ENCODE measurements at places on chromosomes 5 and 9.
A peak's percentile ranks its signal among the peaks of the same experiment; 100 is the strongest.

DNA sequence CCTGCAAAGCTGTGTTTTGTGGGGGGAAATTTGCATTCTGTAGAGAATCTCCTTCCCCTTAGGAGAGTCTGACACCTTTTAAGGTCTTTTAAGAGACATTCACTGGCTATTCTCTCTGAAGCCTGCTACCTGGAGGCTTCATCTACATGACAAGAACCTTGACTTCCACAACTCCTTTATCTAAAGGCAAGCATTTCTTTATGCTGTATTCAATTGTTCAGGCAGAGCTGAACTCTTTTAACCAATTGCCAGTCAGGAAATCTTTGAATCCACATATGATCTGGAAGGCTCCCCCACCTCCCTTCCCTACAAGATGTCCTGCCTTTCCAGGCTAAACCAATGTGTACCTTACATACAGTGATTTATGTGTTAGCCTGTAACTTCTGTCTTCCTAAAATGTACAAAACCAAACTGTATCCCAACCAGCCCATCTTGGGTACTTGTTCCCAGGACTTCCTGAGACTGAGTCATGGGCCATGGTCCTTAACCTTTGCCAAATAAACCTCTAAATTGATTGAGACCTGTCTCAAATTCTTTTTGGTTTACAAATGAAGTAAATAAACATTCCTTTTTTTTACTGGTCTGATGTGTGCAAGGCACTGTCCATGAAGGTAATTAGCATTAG lies 9.9 kb downstream of the C9orf85 start:
- DNase-seq: no peak

GRCh38 chr9:108168236-108168850 lies 678.8 kb upstream of the KLF4 start:
- DNase-seq: no peak

DNA sequence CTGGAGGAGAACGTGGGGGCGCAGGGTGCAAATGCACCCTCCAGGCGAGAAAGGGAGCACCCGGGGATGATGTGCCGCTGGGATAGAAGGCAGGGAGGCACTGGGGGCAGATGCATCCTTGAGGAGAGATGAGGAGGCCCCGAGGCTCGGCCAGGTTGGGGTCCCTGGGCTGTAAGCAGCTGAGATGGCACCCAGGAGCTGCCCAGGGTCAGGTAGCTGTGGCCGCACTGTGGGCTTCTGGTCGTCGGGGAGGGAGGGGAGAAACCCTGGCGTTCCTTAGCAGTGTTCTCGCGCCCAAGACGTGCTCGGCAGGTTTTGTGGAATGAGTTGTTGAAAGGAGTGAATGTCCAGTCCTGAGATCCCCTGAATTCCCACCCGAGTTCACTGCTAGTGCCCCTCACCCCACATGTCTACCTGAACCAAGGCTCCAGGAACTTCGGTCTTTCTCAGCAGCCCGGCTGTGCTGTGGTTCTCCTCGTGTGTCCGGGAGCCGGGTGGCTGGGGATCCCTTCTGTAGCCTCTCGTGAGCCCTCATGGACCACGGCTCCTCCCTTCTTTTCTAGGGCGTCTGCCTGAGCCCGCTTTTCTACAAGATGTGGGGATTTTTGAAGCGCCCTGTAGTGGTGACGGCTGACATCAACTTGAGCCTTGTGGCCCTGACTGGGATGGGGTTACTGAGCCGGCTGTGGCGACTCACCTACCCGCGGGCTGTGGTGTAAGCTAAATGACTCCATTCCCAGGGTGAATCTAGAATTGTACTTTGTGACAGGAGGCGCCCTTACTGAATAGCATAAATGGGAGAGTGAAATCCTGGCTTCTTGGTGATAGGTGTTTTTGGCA lies 1.1 kb downstream of the POMT1 start:
- DNase-seq: no peak

DNA sequence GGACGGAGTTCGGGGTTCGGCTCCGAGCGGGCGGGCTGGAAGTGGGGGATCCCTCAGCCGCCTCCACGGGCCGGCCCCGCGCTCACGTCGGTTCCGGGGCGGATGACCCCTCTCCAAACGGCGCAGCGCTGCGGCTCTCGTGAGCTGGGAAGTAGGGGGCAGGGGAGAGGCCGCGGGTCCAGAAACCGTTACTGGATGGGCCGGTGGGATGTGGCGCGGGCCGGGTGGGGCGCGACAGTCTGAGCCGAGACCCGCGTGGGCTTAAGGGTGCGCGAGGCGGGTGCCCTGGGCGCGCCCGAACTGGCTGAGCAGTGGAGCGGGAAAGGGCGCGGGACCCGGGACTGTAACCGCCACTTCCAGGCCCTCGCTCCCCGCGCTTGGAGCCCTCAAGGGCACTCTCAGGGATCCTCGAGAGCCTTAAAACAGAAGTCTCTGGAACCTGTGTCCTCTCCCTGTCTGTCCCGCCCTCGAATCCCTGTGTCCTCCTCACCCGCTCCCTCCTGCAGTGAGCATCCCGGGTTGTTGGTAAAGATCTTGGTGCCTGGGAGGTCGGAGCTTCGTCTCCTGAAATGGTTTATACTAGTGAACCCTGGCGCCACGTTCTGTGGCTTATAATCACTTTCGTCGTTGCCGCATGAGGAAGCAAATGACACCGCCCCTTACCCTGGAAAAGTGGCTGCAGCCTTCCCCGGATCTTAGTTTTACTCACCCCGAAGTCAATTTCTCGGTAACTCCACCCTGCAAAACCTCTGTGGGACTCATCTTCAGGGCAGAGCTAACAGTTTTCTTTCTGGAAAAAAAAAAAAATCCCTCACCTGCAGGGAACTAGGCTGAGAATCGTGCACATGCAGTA lies 571 bp upstream of the MARCHF11 start:
- no peak for DNase-seq

DNA sequence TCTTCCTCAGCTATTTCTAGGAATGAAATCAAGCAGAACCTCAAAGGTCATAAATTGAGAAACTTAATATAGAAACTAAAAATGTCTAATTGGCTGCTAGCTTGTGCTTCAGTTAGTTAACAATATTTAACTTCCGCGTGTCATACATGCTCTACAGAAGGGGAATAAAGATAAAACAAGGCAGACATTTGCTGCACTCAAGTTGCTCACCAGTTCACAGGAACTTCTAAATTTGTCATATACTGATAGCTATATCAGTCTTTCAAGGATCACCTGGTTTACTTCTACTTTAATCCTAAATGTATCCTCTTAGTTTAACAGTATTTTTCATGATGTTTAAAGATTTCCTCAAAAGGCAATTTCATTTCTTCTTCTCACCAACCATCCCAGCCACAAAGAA lies 8.4 kb downstream of the CCNH start:
- no peak for DNase-seq

GRCh38 chr5:66655395-66656324 lies 59.5 kb downstream of the MAST4 start:
- DNase-seq: no peak

- peak; percentile 12 for DNase-seq
Observed at GRCh38 chr9:137968235-137968634, 90.7 kb downstream of the CACNA1B start.

DNA sequence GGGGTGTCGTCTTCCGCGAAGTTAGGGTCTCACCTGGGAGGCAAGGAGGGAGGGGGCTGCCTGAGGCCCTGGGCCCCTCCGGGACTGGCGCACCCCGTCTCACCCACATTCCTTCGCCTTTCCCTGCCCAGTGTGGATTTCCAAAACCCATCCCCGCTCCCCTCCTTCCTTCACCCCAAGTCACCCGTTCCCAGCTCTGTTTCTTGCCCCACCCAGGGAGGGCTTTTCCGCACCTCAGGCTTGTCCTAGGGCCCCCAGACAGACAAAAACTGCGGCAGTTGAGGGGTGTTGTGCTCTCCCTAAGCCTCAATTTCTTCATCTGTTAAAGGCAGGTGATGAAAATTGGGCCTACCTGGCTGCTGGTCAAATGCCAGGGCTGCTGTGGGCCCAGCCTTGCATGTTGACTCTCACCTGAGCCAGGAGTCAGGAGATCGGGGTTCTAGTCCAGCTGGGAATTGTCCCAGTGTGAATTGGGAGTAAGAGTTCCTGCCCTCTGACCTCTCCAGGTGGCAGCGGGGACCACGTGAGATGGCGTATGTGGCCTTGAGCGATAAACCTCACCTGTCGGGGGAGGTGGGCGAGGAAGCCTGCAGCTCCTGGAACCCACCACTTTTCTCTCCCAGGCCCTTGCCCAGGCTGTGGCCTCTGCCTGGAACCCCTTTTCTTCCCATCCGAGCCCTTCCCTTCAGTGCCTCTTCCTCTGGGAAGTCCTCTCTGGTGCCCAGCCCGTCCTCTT lies 143.4 kb upstream of the IER5L start:
- DNase-seq: peak; percentile 19

GRCh38 chr5:36944607-36945225 lies 68.1 kb downstream of the NIPBL start:
- no peak for DNase-seq

DNA sequence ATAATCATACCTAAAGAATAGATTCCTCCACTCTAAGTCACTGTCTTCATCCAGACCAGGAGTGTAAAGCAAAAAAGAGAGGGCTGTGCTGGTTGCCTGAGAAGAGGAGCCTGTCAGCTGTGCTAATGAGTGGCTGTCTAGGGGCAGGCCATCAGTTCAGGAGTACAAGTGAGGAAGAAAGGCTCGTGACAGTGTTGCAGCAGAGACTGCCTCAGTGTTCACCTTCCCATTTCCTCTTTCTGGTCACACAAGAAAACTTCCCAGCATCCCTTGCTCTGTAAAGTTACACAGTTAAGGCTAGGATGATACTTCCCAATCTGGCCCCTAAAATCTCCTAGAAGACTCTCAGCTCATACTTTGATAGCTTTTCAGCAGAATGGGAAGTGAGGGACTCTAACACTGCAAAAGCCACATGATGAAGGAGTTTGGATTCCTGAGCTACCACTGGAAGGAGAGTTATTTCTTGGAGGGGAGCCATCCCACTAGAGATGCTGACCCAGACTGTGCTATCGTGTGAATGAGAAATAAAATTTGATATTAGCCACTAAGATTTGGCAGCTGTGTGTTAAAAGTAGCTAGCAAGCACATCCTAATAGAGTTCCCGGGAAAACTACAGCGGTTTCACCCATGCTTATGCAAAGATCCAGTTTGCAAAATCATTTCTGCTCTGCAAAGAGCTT lies 67.1 kb downstream of the ADAMTS12 start:
- no peak for DNase-seq

DNA sequence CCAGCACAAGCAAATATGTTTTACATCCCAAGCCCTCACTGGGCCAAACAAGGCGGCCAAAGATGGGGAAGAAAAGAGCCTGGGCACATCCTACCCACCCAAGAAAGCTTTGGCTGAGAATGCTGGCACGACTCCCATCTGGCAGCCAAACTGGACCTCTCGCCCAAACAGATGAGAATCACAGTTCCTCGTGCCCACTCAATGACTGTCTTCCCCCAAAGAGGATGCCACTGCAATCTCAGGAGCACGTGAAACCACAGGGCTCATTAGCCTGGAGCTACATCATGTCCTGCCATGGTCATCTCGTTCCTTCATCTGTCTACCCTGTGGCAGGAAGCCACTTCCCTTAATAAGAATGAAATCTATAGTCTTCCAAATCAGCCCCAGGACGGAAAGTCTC lies 536.8 kb downstream of the BNC2 start:
- no peak for DNase-seq

Measured in upper lobe of left lung (tissue), 6 donors.